Upper lobe of left lung (tissue), 6 donors: ENCODE measurements at places on chromosomes 16 and 17.
A peak's percentile ranks its signal among the peaks of the same experiment; 100 is the strongest.

DNA sequence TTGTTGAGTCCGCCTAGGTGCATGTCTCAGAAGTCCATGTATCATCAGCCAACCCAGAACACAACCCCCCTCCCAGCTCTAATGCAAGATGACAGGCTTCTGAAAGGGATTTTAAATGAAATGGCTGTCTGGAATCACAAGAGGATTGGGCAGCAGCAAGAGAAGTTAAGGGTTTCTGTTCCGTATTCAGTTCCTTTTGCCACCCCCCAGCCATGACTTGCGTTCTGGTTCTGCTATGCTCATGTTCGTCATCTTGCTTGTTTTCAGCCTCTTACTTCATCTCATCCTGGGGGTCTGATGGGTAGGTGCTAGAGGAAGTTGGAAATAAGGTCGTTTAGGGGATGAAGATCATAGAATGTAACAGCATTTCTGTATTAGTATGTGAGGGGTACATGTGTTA, 12.0 kb downstream of the MINK1 start:
- DNase-seq, result no peak

DNA sequence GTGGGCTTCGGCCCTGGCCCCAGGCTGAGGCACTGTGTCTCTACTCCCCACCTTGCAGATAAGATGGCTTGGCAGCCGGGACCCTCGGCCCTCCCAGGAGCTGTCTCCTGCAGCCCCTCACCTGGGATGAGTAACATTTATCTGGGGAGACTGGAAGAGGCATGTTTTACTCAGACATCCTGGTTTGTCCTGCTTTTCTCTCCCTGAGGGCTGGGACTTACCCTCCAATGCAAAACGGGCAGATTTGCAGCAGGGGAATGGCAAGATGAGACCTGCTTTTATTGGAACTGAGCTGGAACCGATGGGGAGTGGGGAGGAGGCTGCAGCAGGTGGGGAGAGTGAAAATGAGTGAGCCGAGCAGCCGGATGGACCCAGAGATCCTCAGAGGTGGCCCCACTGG, 27.3 kb upstream of the UBE2G1 start:
- DNase-seq, result no peak

DNA sequence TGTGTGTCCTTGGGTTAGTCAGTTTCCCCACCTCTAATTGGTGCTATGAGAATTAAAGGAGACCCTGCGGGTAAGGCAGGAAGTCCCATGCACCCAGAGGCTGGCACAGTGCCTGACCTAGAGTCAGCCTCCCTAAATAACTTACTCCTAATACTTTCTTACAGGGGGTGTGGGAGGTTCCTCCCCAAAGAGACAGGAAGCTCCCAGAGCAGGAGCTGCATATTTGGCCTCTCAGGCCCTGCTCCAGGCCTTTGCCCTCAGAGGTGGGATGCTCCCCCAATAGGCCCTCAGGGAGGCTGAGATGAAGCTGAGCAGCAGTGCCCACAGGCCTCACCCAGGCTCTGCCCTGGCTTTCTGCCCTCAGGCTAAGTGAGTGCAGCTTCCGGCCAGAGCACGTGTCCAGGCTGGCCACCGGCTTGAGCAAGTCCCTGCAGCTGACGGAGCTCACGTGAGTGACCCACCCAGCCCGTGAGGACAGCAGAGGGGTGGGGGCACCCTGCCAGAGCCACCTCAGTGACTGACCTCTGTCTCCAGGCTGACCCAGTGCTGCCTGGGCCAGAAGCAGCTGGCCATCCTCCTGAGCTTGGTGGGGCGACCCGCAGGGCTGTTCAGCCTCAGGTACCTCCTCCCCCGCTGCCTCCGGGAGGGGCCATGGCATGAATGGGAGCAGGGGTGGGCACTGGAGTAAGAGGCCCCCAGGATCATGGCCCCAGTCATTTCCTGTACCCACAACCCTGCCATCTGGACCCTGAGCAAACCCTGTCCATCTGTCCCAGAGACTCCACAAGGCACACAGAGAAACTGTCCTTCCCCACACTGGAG, 31.1 kb upstream of the CPNE2 start:
- DNase-seq, result peak; percentile 93

DNA sequence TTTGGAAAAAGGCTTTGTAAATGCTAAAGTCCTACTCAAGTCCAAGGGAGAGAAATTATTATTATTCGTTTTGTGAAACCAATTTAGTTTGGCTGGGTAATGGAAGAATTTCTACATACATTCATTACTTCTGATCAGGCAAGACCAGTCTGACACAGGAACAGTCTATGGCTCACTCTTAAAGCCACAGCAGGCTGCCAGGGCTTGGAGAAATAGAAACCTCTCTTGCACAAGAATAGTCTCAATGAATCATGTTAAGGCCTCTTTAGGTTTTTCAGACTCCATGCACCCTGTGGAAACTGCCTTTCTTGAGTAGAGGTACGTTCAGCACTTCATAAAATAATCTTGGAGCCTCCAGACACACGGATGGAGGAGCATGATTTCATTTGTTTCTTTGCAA, 167.7 kb downstream of the IRX3 start:
- no peak for DNase-seq

- DNase-seq, result no peak
Observed at GRCh38 chr17:41256291-41256685, 1.1 kb downstream of the KRTAP9-9 start.

GRCh38 chr16:57801098-57801808, 1.0 kb downstream of the KIFC3 start:
- DNase-seq, result no peak

GRCh38 chr16:27598931-27599565, 49.1 kb downstream of the KATNIP start:
- DNase-seq, result peak; percentile 43
